ENCODE measurements at places on chromosomes 3 and 15.
A peak's percentile ranks its signal among the peaks of the same experiment; 100 is the strongest.

- no peak for DNase-seq
Measured at GRCh38 chr15:51884517-51885236, 55.2 kb downstream of the TMOD3 start.

DNA sequence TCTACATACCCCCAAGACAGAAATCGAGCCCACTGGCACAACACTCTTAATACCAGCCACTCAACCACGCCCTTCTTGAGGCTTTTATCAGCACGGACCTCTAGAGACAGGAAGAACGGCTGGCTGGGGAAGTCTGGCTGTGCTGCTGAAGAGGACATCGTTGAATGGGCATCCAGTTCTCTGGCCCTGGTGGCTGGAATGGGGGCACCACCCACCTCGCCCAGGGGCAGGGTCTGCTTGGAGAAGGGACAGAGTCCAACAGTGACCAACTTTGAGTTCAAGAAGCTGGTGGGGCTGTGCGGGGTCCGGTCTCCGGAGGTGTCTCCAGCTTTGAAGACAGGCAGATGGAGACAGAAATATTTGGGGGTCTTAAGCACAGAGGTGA, 77.5 kb downstream of the ATP10A start:
- no peak for DNase-seq

GRCh38 chr3:8970971-8971589, 7.8 kb upstream of the RAD18 start:
- no peak for DNase-seq

DNA sequence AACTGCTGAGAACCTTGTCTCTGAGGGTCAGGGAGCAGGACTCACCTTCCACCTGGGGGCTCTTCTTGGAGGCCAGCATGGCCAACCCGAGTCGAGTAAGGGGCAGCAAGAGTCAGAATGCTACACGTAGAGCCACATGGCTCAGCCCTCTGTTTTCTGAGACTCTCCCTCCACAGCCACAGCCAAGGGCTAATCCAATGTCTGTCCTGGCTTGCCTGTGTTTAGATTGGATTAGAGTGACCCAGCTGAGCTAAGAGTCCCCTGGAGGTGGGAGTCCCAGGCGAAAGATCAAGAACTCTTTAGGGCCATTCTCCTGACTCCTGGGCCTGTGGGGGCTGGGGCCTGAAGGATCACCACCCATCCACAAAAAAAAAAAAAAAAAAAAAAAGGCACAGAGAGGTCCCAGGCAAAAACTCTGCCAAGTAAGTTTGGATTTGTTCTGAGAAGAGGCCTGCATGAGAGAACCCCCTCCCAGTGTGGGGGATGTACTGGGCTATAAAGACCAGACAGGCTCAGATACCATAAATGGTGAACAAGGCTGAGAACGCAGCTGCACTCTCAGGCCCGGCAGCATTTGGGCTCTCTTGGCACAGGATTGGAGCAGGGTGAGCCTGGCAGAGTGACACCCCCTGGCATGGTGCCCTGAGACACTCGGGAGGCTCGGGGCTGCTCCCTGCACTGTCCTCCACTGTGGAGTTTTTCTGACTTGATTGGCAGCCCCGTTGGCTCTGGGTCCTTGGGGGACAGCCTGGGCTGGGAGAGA, 88.0 kb upstream of the OSBPL11 start:
- DNase-seq = no peak

DNA sequence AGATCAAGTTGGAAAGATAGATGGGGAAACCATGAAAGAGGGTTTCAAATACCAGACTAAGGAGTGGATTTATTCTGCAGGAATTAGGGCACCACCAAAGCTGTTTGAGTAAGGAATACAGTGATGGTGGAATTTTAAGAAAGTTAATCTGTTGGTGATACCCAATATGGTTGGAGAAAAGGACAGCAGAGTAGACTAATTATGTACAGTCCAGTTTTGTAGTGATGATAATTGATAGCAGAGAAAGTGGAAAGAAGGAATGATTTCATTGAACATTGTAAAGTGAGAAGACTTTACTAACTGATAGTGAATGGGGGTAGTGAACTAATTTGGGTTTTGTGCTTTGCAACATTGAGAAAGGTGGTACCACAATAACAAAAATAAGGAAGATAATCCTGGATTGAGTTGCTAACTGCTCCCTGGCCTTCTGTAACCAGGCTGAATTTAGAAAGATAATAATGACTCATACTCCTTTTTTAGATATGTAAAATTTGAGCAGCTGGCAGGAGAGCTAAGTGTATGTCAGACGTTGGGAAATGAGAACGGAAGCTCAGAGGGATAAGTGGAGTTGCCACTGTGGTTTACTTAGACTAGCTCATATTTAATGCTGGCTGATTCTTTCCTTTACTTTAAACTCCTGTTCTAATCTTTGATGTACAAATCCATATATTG, 16.9 kb downstream of the TCAIM start:
- peak; percentile 62 for DNase-seq

Data from skeletal muscle cell (primary cell).